Ammon's horn (tissue), 1 donor: ENCODE measurements at places on chromosomes 5 and 9.
A peak's percentile ranks its signal among the peaks of the same experiment; 100 is the strongest.

DNA sequence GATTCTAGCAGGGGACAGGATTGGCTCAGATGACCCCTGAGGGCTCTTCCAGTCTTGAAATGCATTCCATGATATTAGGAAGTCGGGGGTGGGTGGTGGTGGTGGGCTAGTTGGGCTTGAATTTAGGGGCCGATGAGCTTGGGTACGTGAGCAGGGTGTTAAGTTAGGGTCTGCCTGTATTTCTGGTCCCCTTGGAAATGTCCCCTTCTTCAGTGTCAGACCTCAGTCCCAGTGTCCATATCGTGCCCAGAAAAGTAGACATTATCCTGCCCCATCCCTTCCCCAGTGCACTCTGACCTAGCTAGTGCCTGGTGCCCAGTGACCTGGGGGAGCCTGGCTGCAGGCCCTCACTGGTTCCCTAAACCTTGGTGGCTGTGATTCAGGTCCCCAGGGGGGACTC is 2.9 kb upstream of the MYOZ3 start:
- DNase-seq = peak; percentile 1

- no peak for DNase-seq
Measured at GRCh38 chr9:91425271-91425670, 1.6 kb upstream of the NFIL3 start.

DNA sequence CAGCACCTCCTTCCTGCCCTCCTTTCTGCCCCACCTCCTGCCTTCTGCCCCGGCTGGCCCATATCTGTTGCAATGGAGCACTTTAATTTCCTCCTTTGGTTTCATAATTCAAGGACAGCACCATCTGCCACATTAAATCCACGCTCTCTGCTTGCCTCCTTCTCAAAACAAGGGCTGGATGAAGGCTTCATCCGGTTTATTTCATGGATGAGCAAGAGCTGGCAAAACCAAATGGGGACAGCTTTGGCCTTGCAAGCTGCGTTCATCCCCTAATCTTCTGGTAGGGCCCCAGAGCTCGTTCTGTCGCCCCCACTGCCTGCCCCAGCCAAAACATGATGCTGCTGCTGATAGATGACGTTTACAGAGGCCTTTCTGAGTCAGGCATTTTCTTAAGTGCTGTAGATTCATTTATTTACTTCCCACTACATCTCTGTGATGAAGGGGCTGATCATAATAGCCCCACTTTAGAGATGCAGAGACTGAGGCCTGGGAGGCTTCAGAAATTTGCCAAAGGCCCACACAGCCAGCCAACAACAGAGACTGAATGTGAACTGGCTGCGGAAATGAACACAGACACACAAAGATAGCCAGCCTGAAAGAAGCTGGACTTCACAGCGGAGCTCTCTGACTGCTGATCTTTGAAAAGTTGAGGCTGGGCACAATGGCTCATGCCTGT is 115.6 kb upstream of the CPEB4 start:
- DNase-seq = no peak

DNA sequence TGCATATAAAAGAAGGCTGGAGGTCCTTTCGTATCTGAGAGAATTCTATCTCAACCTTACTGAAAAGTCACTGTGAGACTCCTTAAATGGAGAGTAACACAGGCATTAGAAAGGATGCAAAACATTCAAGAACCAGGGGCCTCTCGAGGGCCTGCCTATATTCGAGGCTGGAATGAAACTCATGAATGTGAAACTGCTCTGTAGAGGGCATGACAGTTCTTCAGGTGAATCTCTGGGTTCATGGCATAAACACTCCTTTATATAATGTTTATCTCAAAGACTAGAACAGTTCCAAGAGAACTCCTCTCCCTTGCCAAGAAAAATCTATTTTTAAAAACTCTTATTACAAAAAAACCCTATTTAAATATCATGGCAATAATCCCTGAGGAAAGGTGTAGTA is 113.9 kb downstream of the SEC61B start:
- DNase-seq = no peak

- no peak for DNase-seq
Measured at GRCh38 chr5:29039994-29040393, 2001.6 kb upstream of the CDH9 start.

GRCh38 chr5:17882760-17883488 is 248.7 kb downstream of the TAF11L14 start:
- peak; percentile 8 for DNase-seq

GRCh38 chr5:140647042-140647419 is 399 bp downstream of the NDUFA2 start:
- DNase-seq = no peak

GRCh38 chr9:91711755-91712601 is 238.1 kb downstream of the ROR2 start:
- DNase-seq = peak; percentile 64

GRCh38 chr5:173056783-173057061 is 570 bp downstream of the CREBRF start:
- no peak for DNase-seq

GRCh38 chr9:98374385-98375051 is 119.1 kb upstream of the TBC1D2 start:
- no peak for DNase-seq

- DNase-seq = no peak
Measured at GRCh38 chr5:12947379-12947778, 997.1 kb downstream of the DNAH5 start.

DNA sequence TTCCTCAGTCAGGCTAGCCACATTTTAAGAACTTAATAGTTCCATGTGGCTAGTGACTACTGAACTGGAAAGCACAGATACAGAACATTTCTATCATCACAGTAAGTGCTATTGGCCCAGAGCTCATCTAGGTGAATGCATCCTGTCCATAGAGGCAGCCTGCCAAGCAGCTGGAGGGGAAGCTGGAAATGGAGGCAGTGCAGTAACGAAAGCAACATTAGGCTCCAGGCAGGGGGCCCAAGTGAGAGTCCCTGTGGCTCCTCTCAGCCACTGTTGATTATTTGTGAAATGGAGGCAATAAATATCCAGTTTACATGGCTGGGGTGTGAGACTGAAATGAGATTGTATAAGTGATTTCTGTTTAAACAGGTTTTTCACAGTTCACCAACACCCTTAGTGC is 227.2 kb upstream of the KLF9 start:
- no peak for DNase-seq

GRCh38 chr5:32163053-32163452 is 11.1 kb downstream of the GOLPH3 start:
- no peak for DNase-seq

GRCh38 chr5:153660919-153661318 is 170.4 kb downstream of the GRIA1 start:
- no peak for DNase-seq

- no peak for DNase-seq
Measured at GRCh38 chr5:170846416-170846815, 15.4 kb upstream of the RANBP17 start.

DNA sequence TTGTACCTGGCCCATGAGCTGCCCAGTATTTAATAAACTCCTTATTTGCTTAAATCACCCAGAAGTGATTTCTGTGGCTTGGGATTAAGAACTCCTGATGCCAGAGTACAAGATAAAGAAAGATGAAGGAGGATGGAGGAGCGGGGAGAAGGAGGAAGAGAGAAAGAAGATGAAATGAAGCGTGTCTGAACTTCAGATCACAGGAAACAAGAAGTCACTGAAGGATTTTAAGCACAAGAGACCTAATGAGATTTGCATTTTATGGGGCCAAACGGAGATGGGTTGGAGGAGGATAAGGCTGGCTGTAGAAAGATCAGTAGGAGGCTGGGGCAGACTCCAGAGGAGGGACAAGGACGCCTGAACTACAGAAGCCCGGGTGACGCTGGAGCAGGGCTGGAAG is 3.1 kb downstream of the EIF4E1B start:
- no peak for DNase-seq

GRCh38 chr5:79585116-79585515 is 27.1 kb upstream of the TENT2 start:
- no peak for DNase-seq

- DNase-seq = no peak
Measured at GRCh38 chr5:172065431-172066065, 59.1 kb upstream of the FBXW11 start.

GRCh38 chr5:128572930-128573319 is 34.9 kb upstream of the FBN2 start:
- DNase-seq = no peak

GRCh38 chr5:115501464-115502210 is 42.9 kb downstream of the FEM1C start:
- no peak for DNase-seq

DNA sequence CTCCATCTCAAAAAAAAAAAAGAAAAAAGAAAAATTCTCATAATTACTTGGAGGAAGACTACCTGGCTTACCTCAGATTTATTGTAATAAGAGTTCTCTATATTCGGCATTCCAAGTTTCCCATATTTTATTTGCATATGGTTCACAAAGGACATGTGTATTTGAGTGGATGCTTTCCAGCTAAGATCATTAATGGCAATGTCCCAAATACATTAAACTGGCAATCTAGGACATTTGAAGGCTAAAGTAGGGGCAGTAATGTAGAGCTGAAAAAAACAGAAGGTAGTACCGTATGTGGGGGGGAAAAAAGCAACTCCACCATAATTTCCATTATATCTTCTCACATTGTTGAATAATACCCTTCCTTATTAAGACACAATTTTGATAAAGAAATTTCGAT is 4.9 kb downstream of the TUT7 start:
- no peak for DNase-seq

DNA sequence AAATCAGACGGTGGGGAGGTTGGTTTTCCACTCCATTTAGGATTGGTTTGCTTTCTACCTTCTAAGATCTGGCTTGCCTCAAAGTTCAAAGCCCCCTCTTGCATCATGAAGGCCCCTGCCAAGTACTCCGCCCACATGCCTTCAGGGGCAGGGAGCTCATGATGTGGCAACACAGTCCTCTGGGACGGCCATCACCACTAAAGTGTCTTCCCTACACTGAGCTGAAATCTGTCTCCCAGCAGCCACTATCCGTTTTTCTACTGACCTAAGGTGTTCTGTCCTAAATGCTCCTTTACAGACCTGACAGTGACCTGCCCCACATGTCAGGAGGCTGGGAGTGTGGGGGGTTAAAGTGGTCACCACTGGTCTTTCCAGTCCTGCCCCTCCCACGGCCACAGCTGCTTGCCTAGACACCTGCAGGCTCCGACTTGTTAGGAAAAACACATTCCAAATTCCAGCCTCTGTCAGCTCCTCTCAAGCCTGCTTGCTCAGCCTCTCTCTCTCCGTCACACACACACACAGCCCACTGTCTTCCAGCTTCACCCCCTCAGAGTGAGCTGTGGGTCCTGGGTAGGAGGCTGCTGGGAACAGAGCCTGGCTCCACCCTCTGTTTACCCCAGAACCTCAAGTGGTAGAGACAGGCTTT is 44.9 kb downstream of the SHB start:
- DNase-seq = peak; percentile 88
